ENCODE measurements at places on chromosomes 16 and 17.
A peak's percentile ranks its signal among the peaks of the same experiment; 100 is the strongest.

GRCh38 chr16:59950431-59950830 is 1216.3 kb upstream of the GOT2 start:
- DNase-seq = no peak

DNA sequence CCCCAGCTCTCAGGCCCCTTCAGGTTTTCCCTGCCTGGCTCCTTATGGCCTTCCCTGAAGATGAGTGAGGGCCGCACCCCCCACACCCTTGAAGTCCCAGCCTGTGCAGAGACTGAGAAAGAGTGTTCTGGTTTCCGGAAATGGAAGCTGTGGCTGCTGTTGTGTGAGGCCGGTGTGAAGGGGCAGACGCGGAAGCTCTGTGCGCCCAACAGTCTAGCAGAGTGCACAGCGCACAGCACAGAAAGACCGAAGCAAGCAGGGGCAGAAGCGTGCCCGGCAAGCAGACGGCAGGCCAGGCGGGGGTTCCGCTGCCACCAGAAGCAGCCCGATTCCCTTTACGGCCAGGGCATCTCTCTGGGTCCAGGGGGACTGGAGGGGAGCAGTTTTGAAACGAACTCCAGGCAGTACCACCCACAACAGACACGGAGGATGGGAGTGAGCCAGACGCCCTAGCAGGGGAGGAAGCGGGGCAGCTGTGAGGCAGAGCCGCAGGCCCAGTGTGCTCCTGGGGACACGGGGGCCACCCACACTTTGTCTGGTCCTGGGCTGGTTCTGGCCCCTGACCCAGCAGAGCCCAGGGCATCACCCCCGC is 16.7 kb downstream of the TPSG1 start:
- DNase-seq = no peak

DNA sequence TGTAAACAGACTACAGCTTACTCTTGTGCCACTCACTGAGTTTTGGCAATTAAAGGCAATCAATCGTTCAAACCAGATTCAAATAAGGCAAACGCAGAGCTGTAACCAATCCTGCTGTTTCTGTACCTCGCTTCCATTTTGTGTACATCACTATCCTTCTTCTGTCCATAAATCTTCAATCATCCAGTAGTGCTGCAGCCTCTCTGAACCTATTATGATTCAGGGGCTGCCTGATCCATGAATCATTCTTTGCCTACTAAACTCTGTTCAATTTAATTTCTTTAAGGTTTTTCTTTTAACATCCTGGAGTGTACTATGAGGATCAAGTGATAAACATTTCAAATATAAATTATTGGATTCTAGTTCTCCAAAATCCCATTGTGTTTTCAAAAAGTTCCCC is 93.9 kb downstream of the CEP112 start:
- DNase-seq = no peak

GRCh38 chr17:41687828-41688640 is 651 bp upstream of the EIF1 start:
- peak; percentile 43 for DNase-seq

DNA sequence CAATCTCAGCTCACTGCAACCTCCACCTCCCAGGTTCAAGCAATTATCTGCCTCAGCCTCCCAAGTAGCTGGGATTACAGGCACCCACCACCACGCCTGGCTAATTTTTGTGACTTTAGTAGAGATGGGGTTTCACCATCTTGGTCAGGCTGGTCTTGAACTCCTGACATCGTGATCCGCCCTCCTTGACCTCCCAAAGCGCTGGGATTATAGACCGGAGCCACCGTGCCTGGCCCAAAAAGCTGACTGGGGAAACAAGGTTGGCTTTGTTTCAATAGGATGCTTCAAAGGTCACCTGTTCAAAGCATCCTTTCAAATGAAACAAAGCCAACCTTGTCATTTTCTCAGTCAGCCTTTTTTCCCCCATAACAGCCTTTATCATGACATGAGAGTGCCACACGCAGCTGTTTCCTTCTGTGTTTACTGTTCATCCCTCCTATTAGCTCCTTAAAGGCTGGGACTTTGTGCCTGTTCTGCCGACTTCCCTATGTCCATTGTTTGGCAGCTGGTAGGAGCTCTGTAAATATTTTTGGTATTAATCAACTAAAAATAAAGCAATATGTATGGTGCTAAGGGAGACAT is 51.1 kb downstream of the ADAMTS18 start:
- DNase-seq = no peak

- DNase-seq = no peak
Observed at GRCh38 chr17:20315821-20316220, 151.5 kb downstream of the LGALS9B start.

GRCh38 chr17:72266112-72266775 is 145.4 kb downstream of the SOX9 start:
- DNase-seq = no peak

DNA sequence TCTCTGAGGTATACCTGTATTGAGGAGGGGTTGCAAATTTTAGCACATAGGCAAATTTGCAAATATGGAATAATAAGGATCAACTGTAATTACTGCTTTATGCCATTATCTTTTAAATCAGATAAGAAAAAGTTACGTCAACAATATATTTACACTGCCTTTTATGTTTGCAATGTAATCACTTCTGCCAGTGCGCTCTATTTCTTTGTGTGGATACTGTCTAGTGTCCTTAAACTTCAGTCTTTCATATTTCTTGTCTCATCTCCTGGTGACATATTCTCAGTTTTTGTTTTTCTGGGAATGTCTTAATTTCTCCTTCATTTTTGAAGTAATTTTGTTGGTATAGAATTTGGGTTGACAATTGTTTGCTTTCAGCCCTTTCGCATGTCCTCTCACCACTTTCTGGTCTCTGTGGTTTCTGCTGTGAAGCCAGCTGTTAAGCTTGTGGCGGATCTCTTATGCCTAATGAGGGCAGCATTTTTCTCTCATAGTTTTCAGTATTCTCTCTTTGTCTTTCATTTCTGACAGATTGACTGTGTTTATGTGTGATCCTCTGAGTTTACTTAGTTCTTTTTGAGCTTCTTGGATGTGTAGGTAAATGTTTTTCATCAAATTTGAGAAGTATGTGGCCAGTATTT is 37.6 kb upstream of the ABCC11 start:
- no peak for DNase-seq

GRCh38 chr17:71325886-71326285 is 794.9 kb upstream of the SOX9 start:
- DNase-seq = no peak

DNA sequence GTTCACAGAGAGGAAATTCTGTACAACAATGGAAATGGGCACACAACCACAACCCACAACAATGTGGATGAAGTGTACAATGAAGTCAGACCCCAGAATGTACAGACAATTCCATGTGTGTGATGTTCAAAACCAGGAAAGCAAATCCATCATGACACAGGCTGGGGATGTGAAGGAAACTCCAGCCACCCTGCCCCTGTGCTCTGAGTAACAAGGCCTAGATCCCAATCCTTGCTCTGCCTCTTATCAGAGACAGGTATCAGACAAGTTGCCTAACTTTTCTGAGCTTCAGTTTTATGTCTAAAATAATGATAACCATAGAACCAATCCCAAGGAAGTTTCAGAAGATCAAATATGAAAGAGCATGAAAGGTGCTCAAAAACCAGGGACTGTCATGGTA is 1.8 kb upstream of the C16orf95 start:
- no peak for DNase-seq

- no peak for DNase-seq
Observed at GRCh38 chr17:72984145-72984925, 108.2 kb downstream of the SLC39A11 start.

GRCh38 chr16:57042157-57043111 is 49.9 kb upstream of the CPNE2 start:
- DNase-seq = peak; percentile 77

DNA sequence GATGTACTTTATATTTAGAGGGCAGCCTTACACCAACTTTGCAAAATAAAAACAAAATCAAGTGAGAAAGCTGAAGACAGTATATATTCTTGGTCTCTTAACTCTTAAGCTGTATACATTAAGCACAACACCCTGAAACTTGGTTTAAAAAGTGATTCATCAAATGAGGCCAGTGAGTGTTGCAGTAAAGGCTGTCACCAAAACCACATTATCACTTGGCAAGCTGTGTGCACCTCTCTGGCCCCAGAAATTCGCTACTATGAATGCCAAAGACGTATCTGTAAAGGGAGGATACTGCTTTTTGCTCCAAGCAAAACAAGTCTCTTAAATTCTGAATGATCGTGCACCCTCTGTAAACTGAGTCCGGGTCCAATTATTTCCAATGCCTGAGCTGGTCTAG is 163.9 kb downstream of the ZFHX3 start:
- DNase-seq = no peak

GRCh38 chr16:84907575-84907974 is 87.8 kb downstream of the CRISPLD2 start:
- no peak for DNase-seq

- no peak for DNase-seq
Observed at GRCh38 chr16:74622005-74622404, 15.1 kb upstream of the GLG1 start.

- DNase-seq = no peak
Observed at GRCh38 chr16:47229053-47230050, 85.6 kb upstream of the NETO2 start.

- no peak for DNase-seq
Observed at GRCh38 chr16:75053791-75054555, 55.1 kb downstream of the ZNRF1 start.

Data from stimulated activated CD4-positive, alpha-beta T cell treated with anti-CD3 and anti-CD28 coated beads, Interleukin-2, amount 100 ng/mL, for 4 hours (primary cell).